GM10248 (cell line): ENCODE measurements at places on chromosomes 1 and 21.

DNA sequence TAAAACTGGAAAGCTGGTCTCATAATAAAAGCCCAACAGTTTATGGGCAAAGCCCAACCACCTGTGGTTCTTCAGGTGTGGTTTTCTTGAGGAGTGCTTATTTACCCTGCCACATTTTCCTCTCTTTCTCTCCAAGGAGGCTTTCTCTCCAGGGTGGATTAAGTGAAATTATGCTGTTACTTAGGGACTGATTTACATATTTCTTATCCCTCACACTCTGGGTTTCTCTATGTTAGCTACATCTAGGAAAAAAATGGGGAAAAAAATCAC lies 4.8 kb downstream of the TBX19 start:
- no peak for DNase-seq

DNA sequence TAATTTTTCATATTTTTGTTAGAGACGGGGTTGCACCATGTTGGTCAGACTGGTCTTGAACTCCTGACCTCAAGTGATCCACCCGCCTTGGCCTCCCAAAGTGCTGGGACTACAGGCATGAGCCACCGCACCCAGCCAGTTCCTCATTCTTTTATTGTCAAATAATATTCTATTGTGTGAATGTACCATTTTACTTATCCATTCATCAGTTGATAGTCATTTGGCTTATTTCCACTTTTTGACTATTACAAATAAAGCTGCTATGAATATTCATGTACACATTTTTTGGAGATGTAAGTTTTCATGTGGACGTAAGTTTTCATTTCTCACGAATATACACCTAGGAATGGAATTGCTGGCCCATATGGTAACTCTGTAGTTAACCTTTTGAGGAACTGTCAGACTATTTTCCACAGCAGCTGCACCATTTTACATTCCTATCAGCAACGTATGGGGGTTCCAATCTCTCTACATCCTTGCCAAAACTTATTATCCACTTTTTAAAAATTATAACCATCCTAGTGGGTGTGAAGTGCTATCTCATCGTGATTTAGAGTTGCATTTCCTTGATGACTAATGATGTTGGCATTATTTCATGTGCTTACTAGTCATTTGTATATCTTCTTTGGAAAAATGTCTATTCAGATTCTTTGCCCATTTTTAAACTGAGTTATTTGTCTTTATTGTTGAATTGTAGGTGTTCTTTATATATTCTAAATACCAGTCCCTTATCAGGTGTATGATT lies 12.7 kb downstream of the PACC1 start:
- no peak for DNase-seq

- no peak for DNase-seq
These were observed 85.9 kb downstream of the ZNF281 start for GRCh38 chr1:200323856-200324400.

DNA sequence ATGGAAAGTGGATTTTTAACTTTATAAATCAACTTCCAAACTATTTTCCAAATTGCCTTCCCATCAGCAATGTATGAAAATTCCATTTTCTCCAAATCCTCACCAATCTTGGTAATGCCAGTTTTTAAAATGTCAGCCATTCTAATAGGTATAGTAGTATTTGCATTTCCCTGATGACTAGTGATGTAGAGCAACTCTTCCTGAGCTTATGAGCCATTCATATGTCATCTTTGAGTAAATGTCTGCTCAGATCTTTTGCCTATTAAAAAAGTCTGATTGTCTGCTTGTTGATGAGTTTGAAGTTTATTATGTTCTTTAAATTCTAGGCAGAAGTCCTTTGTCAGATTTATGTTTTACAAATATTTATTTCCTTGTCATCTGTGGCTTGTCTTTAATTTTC lies 54.7 kb downstream of the KDM1A start:
- DNase-seq: no peak

- no peak for DNase-seq
These were observed 58.9 kb downstream of the ERG start for GRCh38 chr21:38439426-38439825.

DNA sequence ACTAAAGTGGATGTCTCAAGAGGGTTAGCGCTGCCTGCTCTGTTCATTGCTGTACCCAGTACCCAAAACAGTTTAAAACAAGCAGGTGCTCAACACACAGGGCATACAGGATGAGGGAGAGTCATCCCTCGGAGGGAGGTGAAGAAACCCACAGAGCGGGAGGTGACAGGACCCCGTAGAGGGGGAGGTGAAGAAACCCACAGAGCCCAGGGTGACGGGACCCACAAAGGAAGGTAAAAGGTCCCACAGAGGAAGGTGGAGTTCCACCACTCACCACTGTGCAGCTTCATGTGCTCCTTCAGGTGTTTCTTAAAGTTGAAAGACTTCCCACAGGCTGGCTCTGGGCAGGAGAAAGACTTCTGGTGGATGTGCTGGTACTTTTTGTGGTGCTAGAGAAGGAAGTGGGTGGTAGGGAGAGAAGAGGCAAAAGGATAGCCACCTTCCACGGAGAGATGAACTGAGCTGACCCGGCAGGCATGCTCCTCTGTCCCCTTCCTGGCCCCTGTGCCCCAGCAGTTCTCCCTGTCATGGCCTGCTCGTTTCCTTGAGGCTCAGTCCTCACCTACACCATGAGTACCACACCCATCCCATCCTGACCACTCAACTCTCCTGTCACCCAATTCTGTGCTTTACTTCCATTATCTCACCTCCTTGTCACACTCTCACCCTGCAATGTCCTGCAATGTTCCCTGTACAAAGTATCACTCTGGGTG lies 5.1 kb downstream of the ZNF692 start:
- no peak for DNase-seq

DNA sequence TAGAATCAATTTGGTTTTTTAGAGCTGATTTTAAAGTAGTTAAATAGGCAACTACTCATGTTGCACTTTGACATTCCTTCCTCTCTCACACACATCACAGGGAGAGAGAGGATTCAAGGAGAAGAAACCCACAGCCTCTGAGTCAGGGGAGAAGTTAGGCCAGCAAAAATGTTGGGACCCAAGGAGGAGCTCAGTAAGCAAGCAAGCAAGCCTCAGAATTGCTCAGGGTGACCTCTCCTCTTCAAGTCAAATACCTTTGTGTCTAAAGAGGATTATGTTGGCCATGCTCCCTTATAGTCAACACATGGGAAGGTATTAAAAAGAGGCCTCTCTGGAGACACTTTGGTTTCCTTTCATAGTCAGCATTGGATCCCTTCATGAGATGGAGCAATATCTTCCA lies 80.5 kb upstream of the WARS2 start:
- DNase-seq: no peak
